ENCODE measurements at places on chromosomes 6 and 20.
A peak's percentile ranks its signal among the peaks of the same experiment; 100 is the strongest.

- peak; percentile 39 for DNase-seq
These were observed 19.4 kb downstream of the ERGIC3 start for GRCh38 chr20:35561268-35561667.

- DNase-seq: no peak
These were observed 1.1 kb upstream of the TREML1 start for GRCh38 chr6:41155132-41155805.

DNA sequence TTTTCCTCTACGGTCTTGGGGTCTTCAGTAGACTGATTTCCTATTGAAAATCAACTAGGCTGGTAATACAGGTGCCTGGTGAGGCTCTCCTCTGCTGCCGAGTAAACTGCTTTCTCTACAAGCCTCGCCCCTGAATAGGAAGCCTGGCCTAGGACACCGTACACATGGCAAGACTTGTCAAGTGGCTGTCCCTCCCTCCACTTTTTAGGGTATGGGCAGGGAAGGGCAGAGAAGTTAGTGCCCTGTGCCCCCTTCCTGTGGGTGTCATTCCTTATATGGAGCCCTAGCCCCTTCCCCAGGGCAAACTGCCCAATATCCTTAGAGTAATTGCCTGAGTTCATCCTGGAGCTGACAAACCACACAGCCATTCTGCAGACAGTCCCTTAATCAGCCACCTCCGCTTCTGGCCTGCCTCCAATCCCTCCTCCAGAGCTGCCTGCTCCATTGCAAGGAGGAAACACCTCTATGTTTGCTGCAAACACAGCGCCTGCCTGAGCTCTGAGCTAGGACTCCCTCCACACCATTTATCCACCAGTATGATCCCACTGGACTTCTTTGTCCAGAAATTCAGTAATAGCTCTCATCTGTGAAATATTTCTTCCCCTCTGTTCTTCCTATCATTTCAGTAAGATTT lies 93.1 kb downstream of the CHD6 start:
- DNase-seq: no peak

DNA sequence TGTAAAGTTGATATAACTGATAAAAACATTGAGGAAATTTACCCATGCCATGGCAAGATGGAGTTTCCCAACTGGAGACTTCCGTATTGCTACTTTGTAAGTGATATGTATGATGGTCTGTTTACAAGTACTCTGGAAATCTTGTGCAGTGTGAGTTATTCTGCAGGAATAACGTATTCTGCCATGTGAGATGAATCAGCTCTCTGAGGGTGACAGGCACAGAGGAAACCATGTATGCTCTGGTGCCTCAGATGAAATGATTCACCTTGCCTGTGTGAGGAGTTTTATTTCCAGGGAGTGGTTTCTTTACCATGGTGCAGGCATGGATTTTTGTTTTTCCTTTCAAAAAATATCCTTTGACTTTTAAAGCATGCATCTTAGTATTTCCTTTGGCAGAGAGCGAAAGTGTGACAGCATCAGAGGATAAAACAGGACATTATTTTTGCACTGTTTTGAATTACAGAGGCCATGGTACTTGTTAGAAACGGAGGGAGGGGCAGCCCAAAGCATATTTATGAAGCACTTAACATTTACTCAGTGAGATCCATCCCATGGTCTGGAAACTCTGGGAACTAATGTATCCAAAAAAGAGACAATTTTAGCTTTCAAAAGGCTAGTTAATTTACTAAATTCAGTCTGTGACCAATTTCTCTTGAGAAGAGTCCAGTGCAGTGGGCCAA lies 36.0 kb upstream of the MTRF1L start:
- no peak for DNase-seq

- DNase-seq: peak; percentile 79
These were observed 30.4 kb downstream of the NTSR1 start for GRCh38 chr20:62739067-62739466.

- DNase-seq: peak; percentile 37
These were observed 154.9 kb downstream of the MRPL14 start for GRCh38 chr6:43972179-43972912.

- DNase-seq: no peak
These were observed 739 bp downstream of the B3GAT2 start for GRCh38 chr6:70956191-70956450.

DNA sequence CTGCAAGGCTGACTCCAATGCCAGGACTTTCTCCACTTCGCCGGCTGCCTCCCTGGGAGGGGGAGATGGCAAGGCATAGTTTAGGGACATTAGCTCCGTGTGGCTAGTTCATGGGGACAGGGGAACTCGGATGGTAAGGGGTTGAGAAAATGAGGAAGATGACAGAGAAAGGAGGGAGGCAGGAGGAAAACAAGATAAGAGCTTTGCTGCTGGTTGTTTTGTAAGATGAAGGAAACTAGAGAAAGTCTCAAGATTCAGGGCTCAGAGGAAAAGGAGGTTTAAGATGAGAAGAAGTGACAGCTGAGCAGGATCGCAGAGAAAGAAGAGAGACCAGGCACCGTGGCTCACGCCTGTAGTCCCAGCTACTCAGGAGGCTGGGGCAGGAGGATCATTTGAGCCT lies 180.9 kb upstream of the RREB1 start:
- DNase-seq: no peak

GRCh38 chr6:8645212-8645611 lies 209.9 kb upstream of the SLC35B3 start:
- DNase-seq: no peak

DNA sequence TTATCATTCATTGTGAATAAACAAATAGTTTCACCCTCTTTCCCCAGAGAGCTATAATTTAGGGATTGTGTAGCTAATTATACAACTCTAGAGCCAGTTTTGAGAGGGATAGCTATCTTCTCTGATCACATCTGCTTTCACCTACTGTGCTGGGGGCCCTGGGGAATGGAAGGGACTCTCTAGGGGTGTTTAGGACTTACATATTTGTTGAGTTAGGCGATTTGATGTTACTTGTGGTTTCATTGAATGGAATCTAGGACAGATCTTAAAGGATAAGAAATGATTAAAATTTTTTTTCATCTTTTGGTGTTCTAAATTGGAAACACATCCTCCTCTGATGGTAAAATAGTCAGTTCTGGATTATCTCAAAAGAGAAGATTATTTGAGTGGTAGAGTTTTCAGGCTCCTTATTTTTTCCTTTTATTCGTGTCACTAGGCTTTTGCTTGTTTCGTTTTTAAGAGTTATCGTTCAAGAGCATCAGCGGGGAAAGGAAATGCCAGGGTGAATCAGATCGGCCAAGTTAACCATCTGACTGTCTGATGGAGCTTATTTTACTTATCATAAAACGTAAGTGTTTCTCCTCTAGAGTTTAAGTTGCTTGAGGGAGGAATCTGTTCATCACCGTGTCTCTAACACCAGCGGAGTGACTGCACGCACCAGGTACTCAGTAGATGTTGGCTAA lies 236.7 kb downstream of the FARS2 start:
- no peak for DNase-seq

DNA sequence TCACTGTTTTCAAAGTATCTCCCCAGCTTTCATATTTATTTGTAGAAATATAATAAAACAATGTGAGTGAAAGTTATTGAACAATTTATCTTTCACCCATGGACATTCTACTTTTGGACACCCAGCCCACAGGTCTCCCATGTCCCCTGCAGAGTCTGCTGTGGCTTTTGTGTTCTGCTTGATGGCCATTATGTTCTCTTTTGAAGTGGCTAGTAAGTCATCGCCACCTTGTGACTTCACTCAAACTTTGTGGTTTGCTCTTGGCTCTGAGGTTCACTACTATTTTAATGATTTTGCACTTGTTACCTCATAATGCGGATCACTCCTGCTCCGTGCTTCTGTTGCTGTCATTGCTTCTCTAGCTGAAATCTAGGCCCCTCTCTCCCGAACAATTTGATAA lies 10.2 kb upstream of the DEFB113 start:
- no peak for DNase-seq

- DNase-seq: peak; percentile 18
These were observed 2.0 kb downstream of the ZNF335 start for GRCh38 chr20:45969712-45970634.

- DNase-seq: no peak
These were observed 760.9 kb upstream of the FLRT3 start for GRCh38 chr20:15098351-15098750.

GRCh38 chr6:111803371-111803770 lies 69.9 kb downstream of the FYN start:
- no peak for DNase-seq

GRCh38 chr6:112800439-112800838 lies 453.3 kb downstream of the RFPL4B start:
- no peak for DNase-seq

DNA sequence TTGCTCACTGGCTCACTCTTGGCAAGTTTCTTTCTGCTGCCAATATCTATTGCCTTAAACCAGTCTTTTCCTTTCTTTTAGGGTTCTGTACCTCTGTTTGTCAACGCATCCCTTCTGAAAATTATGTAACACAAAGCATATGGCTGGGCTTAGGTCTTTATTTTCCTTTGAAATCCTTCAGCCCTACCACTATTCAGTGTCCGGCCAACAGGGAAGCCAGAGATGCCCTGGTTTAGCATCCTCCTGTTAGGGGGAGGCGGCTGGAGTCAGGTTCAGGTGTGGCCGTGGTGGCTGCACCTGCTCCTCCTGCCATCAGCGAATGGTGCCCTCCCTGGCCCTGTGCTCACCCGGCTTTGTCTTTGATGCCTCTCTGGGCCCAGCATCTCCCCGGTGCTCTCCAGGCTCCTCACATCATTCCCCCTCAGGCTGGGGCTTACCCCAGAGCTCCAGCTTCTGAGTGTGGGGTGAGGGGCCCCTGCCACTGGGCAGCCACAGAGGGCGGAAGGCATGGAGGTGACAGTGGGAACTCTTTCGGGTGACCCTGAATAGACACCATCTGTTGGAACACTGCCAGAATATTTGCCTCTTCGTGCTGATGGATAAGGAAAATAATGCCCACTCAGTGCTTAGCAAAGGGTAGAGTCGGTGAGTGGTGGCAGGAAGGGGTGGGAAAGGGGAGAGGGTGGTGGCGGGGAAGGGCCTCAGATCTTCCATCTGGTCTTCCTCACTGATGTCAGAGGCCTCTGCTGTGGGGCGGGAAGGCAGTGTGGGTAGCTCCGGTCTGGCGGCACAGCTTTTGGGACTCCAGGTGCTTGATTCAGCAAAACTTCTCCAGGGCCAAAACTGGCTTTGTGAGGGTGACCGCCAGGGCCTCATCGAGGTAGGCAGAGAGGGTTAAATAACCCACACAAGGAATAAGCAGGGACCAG lies 97.2 kb downstream of the DACT2 start:
- DNase-seq: no peak

DNA sequence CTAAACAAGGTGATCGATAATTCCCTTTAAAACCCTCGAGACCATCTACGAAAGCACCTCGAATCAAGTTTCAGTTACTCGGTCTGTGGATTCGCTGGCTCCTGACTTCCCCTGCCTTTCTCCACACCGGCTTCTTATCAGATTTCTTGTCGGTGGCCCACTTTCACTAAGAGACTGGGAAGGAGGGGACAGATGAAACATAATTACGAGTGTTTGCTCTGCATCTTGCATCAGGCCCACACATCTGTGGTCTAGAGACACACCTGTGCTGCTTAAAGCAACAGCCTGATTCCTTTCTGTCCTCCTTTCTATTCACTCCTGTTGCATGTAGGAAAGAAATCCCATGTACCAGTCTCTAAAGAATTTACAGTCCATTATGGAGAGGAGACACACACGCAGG lies 37.7 kb downstream of the INSM1 start:
- no peak for DNase-seq

GRCh38 chr6:151620179-151620578 lies 126.4 kb downstream of the CCDC170 start:
- no peak for DNase-seq

DNA sequence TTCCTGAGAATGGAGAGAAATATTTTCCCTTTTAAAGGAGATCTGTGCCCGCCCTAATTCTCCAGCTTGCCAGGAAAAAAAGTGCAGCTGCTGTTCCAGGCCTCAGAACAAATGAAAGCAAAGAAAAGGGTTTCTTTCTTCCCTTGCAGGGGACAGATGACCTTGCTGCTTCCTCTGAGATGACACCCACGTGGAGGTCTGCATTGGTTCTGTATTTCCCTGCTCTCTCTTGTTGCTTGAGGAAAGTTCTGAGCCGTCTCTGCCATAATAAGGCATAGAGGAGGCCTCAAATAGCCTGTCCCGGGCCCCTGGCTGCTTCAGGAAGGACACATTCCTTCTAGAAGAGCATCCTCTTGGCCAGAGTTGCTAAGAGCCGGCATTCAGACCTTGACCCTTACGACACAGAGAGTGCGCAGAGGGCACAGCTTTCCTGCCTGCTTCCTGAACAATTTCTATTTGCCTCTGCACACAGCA lies 501.8 kb upstream of the SULF2 start:
- DNase-seq: no peak

- DNase-seq: no peak
These were observed 336.8 kb upstream of the MANEA start for GRCh38 chr6:95240514-95240913.

DNA sequence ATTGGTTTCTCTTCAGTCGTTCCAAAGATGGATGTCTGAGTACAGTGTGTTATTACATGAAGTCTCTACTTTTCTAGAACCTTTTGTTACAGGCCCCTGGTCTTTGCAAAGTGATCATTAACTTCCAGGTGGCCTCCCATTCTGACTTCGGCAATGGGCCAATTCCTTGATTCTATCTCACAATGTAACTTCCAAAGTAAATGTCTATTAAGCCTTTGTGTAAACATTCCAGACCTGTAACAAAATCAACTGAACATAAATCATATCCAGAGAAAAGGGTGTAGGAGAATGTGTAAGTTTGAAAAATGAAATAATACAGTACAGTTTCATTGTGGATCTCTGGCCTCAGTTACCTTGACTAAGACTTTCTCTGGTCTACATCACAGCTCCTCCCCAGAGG lies 187.8 kb upstream of the JAG1 start:
- no peak for DNase-seq

DNA sequence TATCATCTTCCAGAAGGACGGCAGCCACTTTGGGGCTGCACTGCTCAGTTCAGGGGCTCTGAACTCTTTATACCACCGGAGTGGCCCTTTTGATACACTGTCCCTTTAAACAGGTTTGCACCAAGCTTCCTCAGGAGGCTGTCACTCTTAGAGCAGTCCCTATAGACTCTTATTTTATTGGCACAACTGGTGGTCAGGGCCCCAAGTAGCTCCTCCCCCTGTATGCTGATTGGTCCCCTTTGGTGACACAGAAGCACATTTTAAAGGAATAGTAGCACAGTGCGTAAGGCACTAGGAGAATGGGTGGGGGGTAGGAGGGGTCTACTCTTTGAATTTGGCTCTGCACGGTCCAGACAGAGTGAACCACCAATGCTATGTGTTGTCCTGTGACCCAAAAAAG lies 122.6 kb upstream of the MLN start:
- DNase-seq: no peak

DNA sequence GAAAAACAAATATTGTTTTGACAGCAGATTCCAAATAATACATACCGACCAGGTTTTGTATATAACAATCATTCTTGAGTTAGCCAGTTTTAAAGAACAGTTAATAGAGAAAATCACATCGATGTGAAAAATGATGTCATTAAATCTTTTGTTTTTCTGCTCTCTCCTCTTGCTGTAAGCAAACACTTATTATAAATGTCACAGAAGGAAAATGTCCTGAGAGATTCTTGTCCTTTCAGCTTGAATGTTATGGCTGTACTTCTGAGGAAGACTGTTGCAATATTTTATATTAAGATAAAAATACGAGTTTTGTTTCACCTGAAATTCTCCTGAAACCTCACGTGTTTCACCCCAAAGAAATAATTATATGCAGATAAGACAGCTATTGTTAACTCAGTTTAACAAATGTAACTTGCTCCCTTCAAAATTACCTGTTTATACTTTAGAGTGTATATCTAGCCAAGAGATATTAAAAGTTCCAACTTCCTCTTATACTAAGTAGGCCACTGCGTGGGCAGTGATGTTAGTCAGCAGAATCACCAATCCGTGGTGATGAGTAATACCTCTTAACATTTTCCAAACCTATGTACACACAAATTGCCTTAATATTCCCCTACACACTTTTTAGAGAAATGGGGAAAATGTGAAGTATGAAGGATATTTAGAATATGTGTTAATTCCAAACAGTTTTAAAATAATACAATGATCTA lies 1111.4 kb upstream of the CITED2 start:
- DNase-seq: no peak

All from chondrocyte (in vitro differentiated cells).